ENCODE measurements at places on chromosomes 1 and 21.

DNA sequence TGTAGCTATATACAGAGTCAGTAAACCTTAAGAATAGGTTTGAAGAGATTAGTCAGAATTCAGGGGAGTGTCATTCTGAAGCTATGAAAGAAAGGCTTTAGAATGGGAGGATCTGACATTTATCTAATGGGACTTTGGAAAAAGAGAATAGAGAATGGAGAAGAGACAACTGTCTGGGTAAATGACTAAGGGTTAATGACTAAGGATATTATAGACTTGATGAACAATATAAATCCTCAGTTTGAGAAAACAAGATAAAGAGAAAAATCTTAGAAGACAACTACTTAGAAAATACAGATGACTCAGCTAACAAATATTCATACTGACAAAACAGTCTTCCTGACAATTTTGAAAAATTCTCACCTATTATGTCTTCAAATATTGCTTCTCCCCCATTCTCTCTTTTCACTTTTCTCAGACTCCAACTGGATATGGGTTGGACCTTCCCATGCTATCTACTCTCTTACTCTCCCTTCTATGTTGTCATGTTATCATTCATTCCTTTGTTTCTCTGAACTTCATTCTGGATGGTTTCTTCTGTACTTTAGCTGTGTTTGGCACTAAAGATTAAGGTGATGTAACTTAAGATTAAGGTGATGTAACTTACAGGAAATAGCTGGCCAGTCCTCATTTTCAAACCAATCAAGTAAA, 20.4 kb downstream of the SLC16A1 start:
- no peak for DNase-seq

DNA sequence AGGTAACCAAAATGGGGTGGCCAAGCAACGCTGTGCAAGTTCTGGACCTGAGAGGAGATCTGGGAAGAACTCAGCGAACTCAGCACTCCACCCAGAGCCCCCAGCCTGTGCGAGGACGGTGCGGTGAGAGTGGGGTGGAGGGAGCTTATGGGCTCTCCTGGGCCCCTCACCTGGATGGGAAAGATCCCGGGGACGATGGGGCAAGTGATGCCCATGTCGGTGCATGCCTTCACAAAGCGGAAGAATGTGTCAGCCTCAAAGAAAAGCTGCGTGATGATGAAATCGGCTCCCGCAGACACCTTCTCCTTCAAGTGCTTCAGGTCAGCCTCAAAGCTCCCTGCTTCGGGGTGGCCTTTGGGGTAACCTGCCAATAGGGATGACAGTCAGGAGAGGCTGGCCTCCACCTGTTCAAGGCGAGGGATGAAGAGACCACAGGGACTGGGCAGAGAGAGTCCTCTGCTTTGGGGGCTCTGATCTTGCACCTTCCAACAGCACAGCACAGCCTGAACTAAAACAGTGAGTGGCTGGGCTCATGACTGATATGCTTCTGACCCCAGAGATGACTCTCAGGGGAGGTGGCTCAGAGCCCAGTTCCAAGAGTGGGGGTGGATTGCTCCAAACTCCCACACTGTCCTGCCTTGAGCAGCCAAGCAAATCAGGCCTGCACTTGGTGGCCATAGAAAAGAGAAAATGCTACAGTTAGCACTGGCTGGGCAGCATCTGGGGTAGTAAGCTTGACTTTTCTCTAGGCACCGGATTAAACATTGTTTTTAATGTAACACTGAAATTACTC, 9.5 kb downstream of the MTHFR start:
- DNase-seq = no peak

- no peak for DNase-seq
Measured at GRCh38 chr1:35049116-35049515, 17.4 kb upstream of the ZMYM6 start.

DNA sequence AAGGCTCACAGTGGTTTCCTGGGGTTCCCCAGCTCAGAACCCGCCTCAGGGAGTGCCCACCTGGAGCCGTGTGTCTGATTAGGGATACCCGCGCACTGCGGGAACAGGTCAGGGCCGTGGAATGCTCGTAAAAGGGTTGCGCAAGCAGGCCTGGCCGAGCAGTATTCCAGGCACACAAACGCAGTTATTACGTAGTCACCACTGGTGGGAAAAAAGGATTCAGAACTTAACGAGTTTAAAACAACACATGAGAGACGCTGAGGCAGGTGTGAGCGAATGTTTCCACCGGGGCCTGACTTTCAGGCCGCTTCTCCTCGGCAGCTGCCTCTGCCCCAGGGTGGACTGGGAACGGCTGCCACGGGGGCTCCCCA, 18.2 kb downstream of the PLCH2 start:
- no peak for DNase-seq

- DNase-seq = no peak
Measured at GRCh38 chr21:36692835-36693488, 6.0 kb upstream of the SIM2 start.

DNA sequence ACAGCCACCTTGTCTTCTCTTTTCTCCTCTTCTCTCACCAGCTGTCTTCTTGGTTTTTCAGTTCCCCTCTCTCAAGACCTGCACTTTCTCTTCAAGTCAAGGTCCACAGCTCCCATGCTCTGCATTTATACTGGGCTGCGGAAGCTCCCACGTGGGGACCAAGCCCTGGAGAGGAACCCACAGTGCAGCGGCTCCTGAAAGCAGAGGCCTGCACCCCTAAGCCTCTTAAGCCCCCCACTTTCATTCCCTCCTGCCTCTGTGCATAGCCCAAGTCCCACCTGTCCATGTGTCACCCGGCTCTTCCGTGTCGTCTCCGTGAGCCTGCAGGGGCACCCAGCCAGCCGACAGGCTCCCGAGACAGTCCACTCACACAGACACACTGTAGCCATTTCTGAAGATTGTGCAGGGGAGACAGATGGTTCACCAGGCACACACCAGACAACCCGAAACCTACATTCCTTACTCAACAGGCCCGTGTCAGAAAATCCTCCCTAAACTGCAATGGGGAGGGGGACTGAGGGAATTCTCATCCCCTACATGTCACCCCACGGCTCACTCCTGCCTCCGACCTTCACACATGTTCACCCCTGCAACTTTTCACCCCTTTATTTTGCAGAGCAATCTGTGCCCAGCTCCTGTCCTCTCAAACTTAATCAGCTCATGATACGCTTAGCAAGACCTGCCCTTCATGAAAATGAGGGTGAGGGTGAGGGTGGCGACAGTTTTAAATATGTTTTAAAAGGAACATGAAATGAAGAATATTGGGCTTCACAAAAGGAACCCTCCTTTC, 6.3 kb downstream of the MX2 start:
- no peak for DNase-seq

DNA sequence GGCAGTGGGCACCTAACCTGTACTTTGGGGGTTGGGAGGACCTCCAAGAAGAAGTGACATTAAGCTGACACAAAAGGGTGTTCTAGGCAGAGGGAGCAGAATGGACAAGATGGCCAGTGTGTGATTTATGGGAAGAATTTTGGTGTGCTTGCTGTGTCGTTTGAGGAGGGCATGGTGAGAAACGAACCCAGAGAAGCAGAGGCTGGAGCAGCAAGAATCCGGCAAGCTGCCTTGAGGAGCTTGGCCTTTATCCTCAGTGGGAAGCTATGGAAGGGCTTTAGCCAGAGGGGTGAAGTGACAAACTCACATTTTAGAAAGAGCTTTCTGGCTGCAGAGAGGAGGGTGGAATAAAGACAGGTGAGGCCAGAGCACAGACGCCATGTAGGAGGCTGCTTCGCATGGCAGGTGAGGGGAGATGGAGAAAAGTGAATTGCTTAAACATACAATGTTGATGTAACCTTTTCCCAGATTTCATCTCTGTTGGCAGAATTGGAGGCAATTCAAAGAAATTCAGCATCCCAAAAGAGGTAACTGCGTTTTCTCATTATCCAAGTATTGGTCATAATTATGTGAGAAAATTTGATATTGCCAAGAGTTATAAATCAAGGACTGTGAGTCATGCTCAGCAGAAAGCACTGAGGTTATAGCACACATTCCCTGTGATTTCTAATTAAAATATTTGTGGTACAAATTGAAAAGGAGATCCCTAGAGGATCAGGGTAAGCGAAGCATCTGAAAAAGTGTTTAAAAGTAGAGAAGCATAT, 26.5 kb downstream of the TRIM45 start:
- DNase-seq = no peak

DNA sequence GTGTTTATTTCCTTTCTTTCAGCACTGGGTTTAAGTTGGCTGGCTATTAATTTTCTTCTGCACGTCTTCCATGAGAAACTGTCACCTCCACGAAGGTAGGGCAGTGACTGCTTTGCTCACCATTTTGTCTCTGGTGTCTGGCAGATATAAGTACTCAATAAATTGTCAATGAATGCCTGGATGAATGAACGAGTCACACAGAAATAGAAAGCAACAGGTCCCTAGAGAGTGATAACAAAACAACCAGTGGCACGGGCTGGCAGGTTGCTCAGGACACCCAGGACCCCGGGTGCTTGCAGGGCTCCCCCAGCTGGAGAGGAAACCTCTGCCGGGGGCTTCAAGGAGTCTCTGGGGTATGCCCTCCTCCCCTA, 3.2 kb upstream of the MYOC start:
- no peak for DNase-seq

DNA sequence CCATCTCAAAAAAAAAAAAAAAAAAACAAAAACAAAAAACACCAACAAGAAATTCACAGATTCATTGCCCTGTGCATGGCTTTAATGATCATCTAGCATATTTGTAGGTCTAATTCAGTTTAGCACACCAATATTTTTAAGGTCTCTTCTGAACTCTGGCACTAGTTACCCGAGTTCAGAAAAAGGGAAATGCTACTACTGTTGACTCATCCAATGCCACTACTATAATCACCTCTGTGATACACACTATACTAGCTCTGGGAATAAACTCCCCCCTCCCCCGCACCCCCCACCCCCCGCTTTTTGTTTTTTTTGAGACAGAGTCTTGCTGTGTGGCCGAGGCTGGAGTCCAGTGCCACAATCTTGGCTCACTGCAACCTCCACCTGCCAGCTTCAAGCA, 55.6 kb downstream of the FBXO42 start:
- DNase-seq = no peak

GRCh38 chr1:153734396-153735089, 6.7 kb downstream of the INTS3 start:
- no peak for DNase-seq

GRCh38 chr1:149843431-149844041, 55.8 kb upstream of the BOLA1 start:
- DNase-seq = no peak

GRCh38 chr1:189619682-189620332, 857.9 kb downstream of the BRINP3 start:
- no peak for DNase-seq

DNA sequence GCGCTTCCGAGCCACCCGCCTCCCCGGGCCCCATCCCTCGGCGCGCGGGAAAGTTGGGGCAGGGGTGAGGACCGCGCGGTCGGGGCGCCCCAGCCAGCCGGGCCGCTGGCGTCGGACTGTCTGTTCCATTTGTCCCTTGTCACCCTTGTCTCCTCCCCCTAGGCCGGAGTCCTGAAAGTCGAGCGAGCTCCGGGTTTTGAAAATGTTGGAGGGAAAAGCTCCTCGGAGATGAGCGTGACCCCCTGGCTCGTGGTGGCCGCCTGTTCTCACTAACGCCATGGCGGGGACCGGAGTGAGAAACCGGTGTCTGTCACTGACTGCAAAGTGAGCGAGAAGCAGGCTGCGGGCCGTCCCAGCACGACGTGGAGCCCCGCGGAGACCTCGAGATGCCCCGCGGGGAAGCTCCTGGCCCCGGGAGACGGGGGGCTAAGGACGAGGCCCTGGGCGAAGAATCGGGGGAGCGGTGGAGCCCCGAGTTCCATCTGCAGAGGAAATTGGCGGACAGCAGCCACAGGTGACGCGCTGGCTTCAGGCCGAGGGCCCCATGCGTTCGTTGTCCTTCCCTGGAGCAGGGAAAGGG, 491 bp downstream of the PER3 start:
- DNase-seq = no peak

GRCh38 chr1:53337499-53337898, 9.6 kb upstream of the LRP8 start:
- DNase-seq = no peak

DNA sequence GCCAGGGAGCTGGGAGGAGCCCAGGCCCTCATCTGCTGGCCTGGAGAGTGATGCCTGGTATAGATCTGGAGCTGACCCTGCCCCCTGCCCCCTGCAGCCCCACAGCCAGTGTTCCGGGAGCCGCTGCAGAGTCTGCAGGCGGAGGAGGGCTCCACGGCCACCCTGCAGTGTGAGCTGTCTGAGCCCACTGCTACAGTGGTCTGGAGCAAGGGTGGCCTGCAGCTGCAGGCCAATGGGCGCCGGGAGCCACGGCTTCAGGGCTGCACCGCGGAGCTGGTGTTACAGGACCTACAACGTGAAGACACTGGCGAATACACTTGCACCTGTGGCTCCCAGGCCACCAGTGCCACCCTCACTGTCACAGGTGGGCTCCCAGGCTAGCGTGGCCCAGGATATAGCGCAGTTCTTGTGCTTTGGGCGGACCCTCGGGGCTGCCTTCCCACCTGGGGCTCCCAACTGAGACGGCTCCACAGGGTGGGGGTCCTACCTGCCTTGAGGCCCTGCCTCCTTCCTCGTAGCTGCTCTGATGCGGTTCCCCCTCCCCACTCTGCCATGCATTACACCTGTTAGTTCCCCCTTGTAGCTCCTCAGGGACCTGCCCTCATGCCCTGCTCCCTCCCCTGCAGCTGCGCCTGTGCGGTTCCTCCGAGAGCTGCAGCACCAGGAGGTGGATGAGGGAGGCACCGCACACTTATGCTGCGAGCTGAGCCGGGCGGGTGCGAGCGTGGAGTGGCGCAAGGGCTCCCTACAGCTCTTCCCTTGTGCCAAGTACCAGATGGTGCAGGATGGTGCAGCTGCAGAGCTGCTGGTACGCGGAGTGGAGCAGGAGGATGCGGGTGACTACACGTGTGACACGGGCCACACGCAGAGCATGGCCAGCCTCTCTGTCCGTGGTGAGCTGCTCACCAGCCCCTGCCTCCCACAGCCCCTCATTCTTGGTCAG, 98.7 kb downstream of the OBSCN start:
- DNase-seq = no peak

DNA sequence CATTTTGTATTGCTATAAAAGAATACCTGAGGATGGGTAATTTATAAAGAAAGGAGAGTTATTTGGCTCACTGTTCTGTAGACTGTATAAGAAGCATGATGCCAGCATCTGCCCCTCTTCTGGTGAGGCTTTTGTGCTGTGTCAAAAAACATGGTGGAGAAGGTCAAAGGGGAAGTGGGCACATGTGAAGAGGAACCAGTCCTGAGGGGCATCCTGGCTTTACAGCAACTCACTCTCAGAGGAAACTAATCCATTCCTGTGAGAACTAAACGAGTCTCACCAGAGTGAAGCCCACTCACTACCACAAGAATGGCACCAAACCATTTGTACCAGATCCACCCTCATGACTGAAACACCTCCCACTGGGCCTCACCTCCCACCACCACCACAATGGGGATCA, 18.8 kb upstream of the SELP start:
- no peak for DNase-seq

- DNase-seq = no peak
Measured at GRCh38 chr1:50981741-50982140, 11.7 kb downstream of the CDKN2C start.

Data from activated naive CD4-positive, alpha-beta T cell (primary cell).